ENCODE measurements at places on chromosomes 11 and 22.

DNA sequence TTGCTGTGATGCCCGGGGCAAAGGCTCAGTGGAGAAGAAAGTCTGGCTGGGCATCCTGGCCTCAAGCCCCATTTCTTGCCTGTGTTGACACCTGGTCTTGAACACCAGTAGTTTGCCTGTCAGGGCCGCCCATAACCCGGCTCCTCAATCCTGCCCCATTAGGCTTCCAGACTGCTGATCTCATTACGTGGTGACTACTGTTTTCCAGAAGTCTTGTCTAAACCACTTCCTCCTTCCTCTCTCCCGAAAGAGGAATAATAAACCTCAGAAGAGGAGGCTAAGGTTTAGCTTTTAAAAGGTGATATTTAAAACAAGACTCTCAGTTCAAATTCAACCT is 97.7 kb downstream of the CD44 start:
- no peak for DNase-seq

GRCh38 chr11:57240007-57240406 is 3.0 kb upstream of the APLNR start:
- DNase-seq: no peak

GRCh38 chr11:88428959-88429358 is 91.4 kb upstream of the CTSC start:
- no peak for DNase-seq

- DNase-seq: no peak
These were observed 363.9 kb downstream of the TBC1D22A start for GRCh38 chr22:47126344-47126811.

DNA sequence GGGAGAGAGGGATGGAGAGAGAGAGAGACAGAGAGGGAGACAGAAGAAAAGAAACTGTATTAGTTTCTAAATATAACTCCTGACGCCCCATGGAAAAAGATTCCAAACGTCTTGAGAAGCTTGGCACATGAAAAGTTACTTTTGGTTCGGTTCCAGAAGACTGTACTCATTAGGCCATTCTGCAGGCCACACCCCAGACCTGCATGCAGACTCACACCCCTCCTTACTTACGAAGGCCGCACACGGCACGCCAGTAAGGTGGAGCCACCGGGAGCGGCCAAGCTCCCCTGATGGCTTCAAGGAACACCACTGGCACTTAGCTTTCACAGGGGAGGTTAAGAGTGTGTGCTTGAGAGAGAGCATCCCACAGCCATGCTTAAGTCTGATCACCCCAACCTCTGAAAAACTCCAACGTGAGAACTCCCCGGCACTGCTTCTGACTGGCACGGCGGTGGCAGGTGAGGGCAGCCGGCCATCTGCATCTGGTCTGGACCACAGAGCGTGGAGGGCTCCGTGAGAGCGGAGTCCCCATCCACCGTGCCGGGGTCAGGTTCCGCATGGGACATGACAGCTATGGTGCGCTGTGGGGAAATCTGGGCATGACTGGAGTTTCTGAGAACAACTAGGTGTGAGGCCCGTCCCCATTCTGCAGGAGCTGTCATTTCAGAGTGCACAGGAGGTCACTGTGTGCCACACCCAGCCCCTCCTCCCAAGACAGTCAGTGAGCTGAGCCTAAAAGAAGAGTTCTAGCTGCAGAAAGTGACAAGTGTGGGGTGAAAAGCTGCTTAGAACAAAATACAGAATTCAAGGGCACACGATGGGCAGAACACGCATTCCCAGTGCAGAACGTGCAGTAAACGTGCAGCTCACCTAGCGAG is 62.4 kb downstream of the MYH9 start:
- no peak for DNase-seq

GRCh38 chr11:122696662-122697061 is 41.1 kb downstream of the UBASH3B start:
- no peak for DNase-seq

GRCh38 chr11:33417121-33417520 is 159.9 kb downstream of the HIPK3 start:
- no peak for DNase-seq

DNA sequence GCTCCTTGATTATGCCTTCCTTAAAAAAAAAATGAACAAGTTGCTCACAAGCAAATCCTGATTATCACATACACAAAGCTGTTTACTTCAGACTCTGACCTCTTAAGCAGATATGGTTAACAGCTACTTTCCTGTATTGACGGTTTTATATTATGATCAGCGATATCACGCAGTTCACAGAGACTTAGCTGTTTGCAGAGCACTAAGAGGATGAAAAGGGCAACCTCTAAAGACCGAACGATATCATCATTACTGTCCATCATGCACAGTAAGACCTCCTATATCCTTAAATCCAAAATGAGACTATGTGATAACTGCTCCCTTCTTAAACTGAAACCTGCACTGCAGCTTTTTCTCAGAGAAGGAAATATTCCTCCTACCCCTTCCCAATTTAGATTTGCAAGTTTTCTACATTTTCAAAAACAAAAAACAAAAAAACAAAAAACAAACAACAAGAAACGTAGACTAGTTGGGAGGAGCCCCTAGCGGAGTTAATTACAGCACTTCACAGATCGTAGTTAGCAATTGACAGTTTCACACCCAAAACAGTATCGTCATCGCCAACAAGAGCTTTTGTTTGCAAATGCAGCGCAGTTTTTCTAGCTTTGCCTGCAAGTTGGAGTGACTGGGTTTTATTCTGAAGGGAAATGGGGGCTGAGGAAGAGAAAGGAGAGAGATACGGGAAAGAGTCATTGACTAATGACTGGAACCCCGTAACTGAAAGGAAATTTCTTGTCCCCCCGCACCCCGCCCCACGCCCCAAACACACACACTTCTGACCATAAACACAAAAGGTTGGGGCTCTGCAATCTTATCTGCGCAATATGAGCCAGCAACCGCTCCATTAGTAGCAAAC is 1.2 kb downstream of the DDX6 start:
- DNase-seq: no peak

GRCh38 chr11:70244698-70245097 is 25.8 kb upstream of the PPFIA1 start:
- no peak for DNase-seq

GRCh38 chr11:113255096-113255495 is 59.3 kb upstream of the TTC12 start:
- DNase-seq: no peak

DNA sequence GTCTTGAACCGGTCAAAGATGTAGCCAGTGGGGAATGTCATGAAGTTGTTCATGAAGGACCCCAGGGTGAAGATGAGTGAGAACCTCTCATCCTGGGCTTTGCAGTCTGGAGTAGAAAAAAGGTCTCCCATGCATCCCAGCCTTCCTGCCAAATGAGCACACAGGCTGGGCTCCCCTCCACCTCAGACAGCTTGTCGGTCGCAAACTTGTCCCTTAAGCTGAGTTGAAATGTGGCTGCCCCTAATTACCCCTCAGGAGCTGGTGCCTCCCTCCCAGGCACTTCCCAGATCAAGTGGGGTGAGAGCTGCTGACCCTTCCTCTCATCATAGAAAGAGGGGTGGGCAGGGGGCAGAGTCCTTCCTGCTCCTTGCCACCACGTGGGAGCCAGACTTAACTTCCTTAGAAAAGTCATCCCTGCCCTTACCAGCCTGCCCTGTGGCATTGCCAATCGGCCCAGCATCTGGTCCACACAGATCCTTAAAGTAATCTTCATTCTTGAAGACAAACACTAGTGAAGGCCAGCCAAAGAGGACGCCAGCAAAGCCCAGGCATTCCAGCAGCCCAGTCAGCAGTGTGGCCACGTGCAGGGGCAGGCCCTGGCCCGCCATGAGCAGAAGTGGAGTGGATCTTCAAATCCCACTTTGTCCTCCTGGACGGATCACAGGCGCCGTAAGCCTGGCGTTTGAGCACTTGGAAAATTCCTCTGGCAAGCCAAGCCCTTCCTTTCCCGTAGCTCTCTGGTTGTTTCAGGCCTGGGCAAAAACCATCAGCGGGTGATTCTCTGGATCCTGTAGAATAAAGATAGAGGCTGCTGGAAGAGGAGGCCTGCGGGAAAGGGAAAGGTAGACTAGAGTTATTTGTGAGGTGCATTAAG is 1.1 kb downstream of the SLC43A3 start:
- no peak for DNase-seq

- no peak for DNase-seq
These were observed 38.0 kb downstream of the EXT2 start for GRCh38 chr11:44133335-44133946.

DNA sequence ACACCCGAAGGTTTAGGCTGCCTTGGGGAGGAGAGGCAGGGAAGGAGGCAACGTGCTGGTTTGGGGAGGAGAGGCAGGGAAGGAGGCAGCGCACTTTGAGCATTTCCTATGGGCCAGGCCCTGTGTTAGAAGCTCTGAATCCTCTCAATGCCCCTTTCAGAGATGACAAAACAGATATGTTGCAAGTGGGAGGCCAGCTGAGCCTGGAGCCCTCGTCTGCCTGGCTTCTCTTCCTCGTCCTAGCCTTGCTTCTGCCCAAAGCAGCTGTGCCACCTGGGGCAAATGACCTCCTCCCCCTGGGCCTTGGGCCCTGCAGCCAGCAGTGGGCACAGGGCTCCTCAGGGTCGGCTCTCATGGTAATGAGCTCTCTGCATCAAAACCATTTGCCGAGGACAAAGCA is 15.3 kb upstream of the LRRC32 start:
- DNase-seq: no peak

GRCh38 chr11:17354601-17354991 is 3.0 kb downstream of the NCR3LG1 start:
- DNase-seq: peak; percentile 72

GRCh38 chr11:20873054-20873453 is 203.7 kb downstream of the NELL1 start:
- DNase-seq: no peak

DNA sequence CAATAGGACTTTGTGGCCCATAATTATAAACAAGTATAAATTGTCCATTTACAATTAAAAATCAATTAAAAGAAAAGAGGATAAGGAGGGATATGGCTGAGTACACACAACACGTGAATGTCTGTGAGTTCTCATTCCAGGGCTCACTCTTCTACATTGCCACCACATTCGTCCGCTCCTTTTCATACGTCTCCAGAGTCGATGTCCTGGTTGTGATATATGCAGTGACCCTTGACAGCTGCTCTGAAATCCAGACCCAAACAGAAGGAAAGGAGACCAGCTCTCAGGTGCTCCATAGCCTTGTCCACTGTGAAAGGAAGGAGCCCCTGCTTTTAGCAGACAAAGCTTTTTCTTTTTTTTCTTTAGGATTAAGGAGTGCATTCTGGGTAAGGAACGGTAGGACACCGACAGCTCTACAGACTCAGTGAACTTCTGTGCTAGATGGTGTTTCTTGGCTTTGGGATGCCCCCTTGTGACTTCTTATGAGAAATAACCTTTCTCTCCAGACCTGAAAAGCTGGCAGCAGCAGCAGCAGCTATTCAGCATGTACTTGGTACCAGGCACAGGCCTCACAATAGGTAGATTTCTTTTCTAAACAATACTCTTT is 19.7 kb upstream of the DNAJB13 start:
- DNase-seq: peak; percentile 58

GRCh38 chr22:29003975-29004646 is 57.5 kb downstream of the C22orf31 start:
- DNase-seq: no peak

DNA sequence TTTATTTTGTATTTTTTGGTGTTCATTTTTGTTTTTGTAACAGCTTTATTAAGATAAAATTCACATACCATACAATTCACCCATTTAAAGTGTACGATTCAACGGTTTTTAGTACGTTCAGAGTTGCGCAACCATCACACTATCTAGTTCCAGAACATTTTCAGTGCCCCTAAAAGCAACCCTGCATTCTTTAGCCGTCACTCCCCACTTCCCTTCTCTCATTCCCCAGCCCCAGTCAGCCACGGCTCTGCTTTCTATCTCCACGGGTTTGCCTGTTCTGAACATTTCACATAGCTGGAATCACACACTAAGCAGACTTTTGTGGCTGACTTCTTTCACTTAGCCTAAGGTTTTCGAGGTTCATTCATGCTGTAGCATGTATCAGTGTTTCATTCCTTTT is 9.6 kb upstream of the KCNQ1OT1 start:
- no peak for DNase-seq

- no peak for DNase-seq
These were observed 234.2 kb downstream of the BLID start for GRCh38 chr11:121881806-121882205.

- no peak for DNase-seq
These were observed 180.2 kb downstream of the CHST1 start for GRCh38 chr11:45485070-45485707.

GRCh38 chr22:26748845-26749244 is 91.5 kb downstream of the MIAT start:
- no peak for DNase-seq

- DNase-seq: no peak
These were observed 13.0 kb downstream of the LTO1 start for GRCh38 chr11:69662021-69662698.

DNA sequence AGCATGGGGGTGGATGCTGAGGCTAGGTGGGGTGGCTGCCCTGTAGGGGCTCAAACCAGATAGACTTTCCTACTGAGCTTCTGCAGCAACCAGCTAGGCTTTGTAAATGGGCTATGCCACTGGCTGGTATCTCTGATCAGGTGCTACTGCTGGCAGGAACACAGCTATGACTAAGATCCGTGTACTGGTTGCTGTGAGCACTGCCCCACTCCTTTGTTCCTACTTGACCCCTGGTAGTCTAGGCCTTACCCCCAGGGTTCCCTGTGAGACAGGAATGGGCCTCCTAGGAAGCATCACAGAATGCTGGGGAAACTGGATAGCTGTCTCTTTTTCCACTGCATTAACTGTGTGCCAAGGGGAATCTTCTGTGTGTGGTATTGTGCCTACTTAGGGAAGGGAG is 58.4 kb upstream of the GAB2 start:
- DNase-seq: no peak
